RPMI7951 (cell line): ENCODE measurements at places on chromosomes 5 and 9. TPM values are rescaled to one million over a fixed set of nuclear protein-coding genes. Genes with fewer than 3 reads are reported as not detected.
A peak's percentile ranks its signal among the peaks of the same experiment; 100 is the strongest.

Gene CDH9
- not detected in 2 replicates for total RNA-seq

GRCh38 chr5:117131048-117131679 lies 556.5 kb upstream of the SEMA6A start:
- DNase-seq = no peak

GRCh38 chr9:84829471-84829870 lies 159.9 kb downstream of the NTRK2 start:
- DNase-seq = no peak

- DNase-seq = peak; percentile 28
These were observed 60.5 kb downstream of the RASGRF2 start for GRCh38 chr5:81020478-81021167.

DNA sequence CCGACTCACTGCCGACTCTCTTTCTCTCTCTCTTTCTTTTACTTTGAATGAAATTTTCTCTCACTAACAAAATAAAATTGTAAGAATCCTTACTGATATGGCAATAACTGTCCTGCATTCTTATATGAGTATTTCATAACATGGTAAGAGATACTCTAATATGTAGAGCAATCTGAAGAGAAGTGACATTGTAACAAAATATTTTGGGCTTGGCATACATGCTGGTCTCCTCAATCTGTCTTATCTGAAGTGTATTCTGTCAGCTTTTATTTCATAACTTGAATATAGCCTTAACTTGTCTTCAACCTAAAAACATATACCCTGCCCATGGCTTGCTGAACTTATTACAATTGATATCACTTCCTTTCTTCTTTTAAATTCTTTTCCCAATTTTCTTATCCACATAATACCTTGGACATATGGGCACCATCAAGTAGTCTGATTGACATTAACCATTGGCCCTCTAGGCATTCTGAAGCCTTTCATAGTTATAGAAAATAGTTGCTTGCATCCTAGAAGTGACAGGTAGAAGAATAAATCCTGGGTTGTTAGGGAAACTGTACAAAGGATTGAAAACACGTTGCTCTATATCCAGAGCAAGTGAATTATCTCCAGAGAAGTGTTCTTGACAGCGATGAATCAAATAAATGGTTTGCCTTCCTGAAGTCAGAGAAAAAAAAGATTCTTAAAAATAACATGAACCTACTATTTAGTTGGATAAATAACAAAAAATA lies 537.6 kb upstream of the TYRP1 start:
- no peak for DNase-seq

GRCh38 chr5:164470312-164470711 lies 964.9 kb downstream of the MAT2B start:
- DNase-seq = no peak

DNA sequence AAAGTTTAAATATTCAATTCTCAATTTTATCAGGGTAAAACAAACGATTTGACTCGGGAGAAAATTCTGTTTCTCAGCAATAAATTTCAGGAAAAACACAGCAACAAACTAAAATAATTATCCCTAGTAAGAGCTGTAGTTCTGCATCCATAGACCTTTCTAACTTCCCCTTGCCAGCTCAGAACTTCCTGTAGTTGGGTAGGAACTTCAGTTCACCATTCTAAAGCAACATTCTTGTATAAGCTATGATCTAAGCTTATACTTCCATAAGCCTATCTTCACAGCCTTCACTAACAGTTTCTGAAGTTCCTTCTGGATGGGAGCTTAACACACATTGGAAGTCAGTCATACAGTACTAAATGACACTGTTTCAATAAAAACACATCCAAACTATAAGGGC lies 96.6 kb downstream of the UBAP2 start:
- DNase-seq = no peak

DNA sequence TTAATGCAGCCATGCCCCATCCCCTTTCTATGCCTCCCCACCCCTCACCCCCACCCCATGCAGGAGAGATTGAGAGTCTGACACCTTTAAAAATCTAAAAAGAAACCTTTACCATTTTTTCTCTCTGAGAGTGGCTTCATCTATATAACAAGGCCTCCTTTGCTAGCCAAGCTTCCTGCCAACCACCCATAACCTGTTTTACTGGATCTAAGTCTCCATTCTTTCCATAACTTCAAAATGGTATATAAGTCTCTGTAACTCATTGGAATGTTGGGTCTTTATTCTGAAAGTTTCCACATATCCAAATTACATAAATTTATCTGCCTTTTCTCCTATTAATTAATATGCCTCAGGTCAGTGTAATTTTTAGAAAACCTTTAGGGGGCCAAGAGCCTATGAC lies 1174.0 kb downstream of the MAT2B start:
- no peak for DNase-seq

DNA sequence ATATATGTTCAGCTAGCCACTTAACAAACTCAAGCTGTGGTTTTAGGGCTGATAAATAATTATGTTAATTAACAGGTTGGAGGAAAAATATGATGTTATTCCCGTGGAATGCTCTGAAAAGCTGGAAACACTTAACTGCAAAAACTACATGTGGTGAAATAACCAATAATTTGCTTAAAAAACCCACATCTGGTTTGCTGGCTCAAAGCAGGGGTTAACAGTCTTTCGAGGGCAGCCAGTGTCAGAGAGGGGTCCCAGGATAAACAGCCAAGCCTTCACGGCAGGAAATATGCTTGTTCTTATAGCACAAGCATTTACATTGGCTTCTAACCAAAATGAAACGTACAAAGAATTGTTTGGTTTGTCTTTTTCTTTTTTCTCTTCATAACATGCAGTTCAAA lies 254.0 kb upstream of the GAS1 start:
- peak; percentile 33 for DNase-seq

- DNase-seq = peak; percentile 27
These were observed 104.7 kb downstream of the SPOCK1 start for GRCh38 chr5:137394380-137394779.

DNA sequence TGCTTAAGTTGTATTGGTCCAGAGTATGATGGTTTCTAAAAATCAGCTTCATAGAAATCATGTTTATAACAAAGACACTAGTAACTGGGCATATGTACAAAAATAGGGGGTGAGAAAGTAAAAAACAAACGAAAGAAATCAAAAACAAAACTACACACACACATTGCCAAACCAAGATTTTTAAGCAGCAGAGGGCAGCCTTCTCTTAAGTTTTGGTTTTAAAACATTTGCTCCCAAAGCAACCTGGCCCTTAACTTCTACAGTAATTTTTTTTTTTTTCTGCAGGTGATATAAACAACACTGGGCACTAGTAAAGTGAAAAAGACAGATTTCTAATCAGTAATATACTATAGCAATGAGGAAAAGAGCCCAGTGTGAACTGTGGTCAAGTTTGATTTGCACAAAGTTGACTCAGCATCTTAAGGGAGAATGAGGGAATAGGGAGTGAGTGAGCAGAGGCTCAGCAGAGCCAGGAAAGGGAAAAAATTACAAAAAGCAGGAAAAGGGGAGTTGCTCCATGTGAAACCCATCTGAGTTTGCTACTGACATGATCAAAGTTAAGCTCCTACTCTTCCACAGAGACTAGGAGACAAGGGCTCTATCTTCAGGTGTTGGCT lies 13.4 kb upstream of the GAPT start:
- DNase-seq = no peak

DNA sequence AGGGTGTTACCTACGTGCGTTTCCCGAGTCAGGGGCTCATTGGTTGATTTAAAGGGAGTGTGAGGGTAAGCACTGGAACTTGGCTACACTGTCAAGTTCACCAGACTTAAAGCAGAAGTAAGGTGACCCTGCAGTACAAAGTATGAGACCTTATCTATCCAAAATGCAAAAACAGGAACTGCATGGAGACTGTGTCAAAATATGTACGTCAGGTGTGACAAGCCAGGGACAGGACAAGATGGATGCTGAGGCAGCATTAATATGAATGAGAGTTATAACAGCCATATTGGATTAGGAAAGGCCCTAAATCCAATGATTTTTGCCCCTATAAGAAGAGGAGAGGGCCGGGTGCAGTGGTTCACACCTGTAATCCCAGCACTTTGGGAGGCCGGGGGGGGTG lies 15.4 kb upstream of the SUSD3 start:
- no peak for DNase-seq

DNA sequence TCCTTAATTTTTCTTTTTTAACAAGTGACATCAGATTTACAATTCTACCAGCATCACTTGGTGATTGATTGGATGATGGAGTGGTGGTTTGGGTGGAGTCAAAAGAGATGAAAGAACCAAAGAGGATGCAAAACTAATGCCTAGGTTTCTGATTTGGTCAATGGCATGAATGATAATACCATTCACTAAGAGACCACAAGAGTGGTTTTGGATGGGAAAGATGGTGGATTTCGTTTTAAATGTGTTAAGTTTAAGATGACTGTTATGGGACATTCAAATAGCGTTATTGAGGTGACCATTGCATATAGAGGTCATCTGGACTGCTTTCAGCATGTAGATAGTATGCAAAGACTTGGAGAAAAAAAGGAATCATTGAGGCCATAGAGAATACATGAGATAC lies 3.6 kb downstream of the SMC5 start:
- no peak for DNase-seq
